Osteoblast (primary cell): ENCODE measurements at places on chromosomes 16 and 17.

DNA sequence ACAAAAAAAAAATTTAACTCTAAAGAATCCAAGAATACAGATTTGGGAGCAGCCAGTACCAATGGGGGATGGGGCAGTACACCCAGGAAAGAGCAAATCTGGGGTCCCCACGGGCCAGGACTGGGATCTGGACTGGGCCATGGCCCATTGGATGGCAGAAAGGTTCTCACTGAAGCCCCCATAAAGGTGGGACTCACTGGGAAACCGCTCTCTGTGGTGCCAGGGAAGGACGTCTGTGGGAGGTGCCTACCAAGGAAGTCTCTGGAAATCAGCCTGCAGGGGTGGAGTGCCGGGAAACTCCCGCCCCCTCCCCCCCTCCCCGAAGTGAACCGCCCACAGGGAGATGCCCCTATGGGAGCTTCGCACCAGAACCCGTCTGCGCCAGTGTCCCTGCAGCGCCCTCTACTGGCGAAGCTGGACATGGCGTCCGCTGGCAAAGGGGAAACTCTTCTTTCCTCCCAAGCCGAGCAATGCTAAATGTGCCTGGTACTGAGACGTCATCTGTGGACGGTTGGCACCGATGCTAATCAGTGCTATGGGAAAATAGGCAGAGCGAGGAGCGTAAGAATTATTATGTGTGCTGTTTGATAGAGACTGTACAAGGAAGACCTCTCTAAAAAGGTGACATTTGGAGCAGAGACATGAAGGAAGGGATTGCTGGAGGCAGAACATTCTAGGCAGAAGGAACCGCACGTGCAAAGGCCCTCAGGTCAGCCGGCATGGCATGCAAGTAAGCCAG, 671.1 kb downstream of the WWOX start:
- DNase-seq, result peak; percentile 53

GRCh38 chr17:46057366-46057765, 58.3 kb downstream of the STH start:
- DNase-seq, result no peak

DNA sequence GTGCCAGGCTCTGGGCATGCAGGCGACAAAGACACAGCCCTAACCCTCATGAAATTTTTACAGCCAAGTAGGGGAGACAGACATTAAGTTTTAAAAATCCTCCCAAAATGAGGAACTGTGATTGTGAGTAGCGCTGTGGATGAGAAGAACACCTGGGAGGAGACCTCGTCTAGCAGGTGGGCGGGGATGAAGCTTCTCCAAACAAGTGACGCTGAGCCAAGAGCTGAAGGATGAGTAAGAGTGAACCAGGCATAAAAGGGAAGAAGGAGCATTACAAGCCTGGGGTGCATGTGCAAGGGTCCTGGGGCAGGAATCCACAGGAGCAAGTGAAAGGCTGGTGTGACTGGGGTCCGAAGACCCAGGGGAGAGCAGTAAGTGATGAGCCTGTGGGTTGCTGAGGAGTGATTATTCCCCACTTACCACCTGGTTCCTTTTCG, 149.4 kb upstream of the HS3ST2 start:
- DNase-seq, result no peak

DNA sequence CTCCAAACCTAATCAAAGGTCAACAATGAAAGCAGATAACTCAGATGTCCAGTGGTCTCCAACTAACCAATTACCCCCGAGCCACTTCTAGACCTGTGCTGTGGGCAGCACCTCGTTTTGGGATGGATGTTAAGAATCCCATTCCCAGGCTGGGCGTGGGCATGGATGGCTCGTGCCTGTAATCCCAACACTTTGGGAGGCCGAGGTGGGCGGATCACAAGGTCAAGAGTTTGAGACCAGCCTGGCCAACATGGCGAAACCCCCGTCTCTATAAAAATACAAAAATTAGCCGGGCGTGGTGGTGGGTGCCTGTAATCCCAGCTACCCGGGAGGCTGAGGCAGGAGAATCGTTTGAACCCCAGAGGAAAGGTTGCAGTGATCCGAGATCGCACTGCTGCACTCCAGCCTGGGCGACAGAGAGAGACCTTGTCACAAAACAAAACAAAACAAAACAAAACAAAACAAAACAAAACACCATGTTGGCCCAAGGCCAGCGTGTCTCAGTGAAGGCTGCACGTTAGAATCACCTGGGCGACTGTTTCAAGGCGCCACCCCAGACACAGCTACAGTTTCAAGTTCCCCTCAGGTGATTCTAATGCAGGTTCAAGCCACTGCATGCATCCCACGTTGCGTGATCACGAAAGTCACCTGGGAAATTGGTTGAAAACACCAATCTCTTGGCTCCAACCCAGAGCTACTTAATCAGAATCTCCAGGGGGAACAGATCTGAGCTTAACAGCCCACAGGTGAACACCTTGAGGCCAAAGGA, 21.3 kb downstream of the COX4I1 start:
- no peak for DNase-seq

DNA sequence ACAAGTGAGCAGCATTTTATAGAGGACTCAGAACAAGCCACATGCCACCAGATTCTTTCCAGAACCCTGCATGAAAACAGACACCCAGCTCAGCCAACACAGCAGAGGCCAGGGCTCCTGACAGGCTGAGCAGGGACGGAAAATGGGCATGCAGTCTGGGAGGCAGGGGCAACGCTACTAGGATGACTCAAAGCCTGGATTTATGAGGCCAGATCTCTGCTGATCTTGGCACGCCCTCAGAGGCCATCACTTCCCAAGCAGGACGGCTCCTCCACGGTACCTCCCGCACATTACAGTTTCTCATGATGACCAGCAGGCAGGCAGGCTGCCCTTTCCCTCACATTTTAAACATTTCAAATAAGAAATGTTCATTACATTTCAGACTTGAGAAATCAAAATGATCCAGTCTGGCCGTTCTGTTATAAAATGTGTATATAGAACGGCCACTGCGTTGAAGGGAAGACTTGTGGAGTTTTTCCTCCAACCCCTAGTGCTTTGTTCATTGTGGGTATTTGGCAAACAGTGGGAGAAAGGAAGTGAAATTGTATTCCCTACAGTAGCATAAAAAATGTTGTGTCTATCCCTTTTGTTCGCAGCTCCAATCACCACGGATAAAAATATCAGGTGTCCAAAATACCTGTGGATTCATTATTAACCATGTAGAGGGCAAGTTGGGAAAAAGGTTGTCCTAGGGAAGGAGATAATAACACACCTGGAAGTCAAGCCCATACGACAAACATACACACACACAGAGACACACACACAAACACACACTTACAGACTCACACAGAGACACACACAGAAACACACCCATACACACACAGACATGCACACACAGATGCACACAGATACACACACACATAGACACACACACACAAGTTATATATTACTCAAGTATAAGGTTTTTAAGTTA, 64.8 kb upstream of the ADAMTS18 start:
- DNase-seq, result peak; percentile 60

DNA sequence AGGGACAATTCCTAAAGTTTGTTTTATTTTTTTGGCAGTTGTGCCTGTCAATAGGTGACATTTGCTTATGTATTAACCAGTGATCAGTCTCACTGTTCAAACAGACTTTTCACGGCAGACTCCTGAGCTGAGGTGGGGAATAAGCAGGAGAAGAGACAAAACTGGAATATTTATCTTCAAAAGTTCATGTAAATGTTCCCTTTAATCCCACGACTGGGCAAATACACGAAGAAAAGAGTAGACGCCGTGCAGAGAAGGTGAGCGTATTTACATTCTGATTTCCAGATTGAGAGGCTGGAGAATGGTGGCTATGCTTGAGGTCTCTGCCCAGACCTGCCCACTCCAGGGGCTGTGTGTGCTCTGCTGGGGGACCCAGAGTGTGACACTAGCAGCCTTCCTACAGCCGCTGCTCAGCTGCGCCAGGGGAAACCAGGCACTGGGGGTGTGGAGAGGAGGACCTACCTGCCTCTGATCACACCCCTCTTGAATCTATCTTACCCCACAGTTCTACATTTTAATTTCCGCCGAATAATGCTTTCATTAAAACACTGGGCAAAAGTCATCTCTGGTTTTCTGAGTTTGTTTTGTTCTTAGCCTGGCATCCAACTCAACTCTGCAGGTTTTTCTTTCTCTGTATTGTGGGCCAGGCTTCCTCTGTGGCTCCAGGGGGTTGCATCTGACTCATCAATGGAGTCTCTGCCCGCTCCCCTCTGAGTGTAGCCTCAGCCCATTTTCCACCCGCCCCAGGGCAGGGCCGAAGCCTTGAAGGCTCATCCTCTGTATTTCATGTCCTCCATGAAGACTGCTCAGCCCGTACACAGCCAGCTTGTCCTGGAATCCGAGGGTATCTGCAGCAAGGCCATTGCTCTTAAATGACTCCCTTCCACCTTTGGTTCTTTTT, 237.1 kb downstream of the NTN1 start:
- no peak for DNase-seq

DNA sequence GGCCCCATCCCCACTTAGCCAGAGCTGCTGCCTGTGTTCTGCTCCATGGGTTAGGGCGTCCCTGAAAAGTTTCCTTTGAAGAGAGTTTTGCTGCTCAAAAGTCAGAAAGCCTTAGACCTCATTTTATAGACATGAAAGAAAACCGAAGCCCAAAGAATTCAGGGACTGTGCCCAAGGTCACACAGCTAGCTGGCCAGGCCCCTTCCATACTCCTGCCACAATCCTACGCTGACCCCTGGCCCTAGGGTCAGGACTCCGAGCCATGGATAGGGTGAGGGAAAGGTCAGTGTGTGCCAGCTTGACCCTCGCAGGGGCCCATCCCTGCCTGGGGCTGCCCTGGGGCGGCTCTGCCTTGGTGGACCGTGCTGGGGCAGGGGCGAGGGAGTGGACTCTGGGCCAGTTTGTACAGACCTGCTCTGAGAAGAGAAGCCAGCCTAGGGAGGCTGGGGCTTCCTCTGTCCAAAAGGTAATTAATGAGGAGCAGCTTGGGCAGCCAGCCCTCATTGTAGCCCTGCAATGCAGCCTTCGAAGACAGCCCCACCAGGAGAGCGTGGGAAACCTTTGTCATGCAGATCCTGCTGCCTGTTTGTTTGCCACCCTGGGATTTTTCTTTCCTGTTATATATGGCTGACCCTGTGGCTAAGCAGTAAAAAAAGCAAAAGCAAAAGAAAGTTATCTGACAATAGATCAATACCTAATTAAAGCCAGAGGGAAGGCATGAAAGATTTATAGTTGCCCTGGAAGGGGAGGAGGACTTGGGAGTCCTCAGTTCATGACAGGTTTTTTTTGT, 37.4 kb downstream of the RHBDL3 start:
- DNase-seq, result no peak

DNA sequence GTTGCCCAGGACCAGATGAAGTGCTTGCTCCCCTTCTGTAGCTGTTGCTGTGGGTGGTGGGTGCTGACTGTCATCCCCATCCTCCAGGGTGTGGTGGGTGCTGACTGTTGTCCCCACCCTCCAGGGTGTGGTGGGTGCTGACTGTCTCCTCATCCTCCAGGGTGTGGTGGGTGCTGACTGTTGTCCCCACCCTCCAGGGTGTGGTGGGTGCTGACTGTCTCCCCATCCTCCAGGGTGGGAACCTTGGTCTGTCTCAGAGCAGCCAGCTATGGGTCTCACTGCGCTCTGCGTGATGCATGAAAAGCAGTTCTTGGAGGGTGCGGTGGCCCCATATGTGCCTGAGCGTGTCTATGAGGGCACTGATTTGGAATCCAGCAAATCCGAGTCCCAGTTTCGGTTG, 163.8 kb downstream of the RPTOR start:
- no peak for DNase-seq

GRCh38 chr16:70753228-70753627, 47.7 kb downstream of the VAC14 start:
- DNase-seq, result no peak

DNA sequence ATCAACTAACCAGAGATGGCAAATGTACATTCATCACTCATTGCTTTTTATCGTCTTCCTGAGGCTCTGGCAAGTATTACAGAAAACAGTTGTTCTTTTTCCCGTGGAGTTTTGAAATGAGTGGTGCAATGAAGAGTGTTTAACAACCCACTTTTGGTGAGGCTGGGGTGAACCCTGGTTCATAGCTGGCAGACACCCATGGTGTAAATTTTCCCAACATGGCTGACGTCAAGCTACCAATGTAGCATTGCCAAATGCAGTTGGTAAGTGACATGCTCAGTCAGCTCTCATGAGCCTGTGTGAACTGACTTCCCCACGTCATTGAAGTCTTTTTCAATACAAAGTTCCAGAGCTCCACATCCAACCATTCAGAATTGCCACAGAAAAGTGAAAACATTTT, 386.2 kb downstream of the TMEM114 start:
- no peak for DNase-seq

GRCh38 chr16:29961127-29961478, 776 bp upstream of the TMEM219 start:
- peak; percentile 60 for DNase-seq

GRCh38 chr16:46753015-46753414, 4.9 kb upstream of the MYLK3 start:
- DNase-seq, result no peak
